A549 treated with DMSO at 1 μM for 4 hours (cell line): ENCODE measurements at places on chromosomes 6 and 20. TPM values are rescaled to one million over a fixed set of nuclear protein-coding genes. Genes with fewer than 3 reads are reported as not detected.

ISM1 gene
- total RNA-seq: 0.16 to 0.71 TPM (median 0.41 TPM) in 5 replicates

FLRT3 gene
- 1.5 to 2.5 TPM (median 1.9 TPM) in 5 replicates for total RNA-seq

BMP2 gene
- 0.35 to 0.91 TPM (median 0.64 TPM) in 5 replicates for total RNA-seq

CDSN gene
- not detected in 5 replicates for total RNA-seq

PACSIN1 gene
- total RNA-seq: 0.04 to 0.14 TPM (median 0.06 TPM) in 5 replicates
